Stimulated activated CD8-positive, alpha-beta memory T cell treated with anti-CD3 and anti-CD28 coated beads, Interleukin-7, amount 100 ng/mL, for 1 hour (primary cell): ENCODE measurements at places on chromosomes 1 and 21.

GRCh38 chr1:162551969-162552683 is 9.4 kb upstream of the UAP1 start:
- DNase-seq, result no peak

- no peak for DNase-seq
These were observed 4.1 kb downstream of the TMEM240 start for GRCh38 chr1:1536019-1536937.

- no peak for DNase-seq
These were observed 27.6 kb downstream of the TTC39A start for GRCh38 chr1:51302746-51303145.

- no peak for DNase-seq
These were observed 18.6 kb upstream of the CEP350 start for GRCh38 chr1:179935909-179936496.

- no peak for DNase-seq
These were observed 21.4 kb upstream of the SLC9A1 start for GRCh38 chr1:27176323-27176722.

GRCh38 chr1:202659541-202659940 is 50.7 kb downstream of the SYT2 start:
- DNase-seq, result no peak

- no peak for DNase-seq
These were observed 15.8 kb downstream of the SLC45A3 start for GRCh38 chr1:205664399-205665017.

- DNase-seq, result no peak
These were observed 4.6 kb downstream of the LRRC8C start for GRCh38 chr1:89637496-89637895.

DNA sequence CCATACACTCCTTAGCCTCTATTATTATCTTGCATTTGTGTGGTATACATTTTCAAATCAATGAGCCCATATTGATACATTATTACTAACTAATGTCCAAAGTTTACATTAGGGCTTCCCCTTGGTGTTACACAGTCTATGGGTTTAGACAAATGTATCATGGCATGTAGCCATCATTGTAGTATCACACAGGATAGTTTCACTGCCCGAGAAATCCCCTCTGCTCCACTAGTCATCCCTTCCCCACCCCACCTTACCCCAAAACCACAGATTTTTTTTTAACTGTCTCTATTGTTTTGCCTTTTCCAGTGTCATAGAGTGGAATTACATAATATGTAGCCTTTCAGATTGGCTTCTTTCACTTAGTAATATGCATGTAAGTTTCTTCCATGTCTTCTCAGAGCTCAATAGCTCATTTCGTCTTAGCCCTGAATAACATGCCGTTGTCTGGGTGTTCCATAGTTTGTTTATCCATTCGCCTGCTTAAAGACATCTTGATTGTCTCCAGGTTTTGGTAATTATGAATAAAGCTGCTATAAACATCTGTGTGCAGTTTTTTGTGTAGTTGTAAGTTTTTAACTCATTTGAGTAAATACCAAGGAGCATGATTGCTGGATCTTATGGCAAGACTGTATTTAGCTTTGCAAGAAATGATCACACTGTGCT is 86.4 kb upstream of the LYST start:
- no peak for DNase-seq

- no peak for DNase-seq
These were observed 196.5 kb downstream of the TPR start for GRCh38 chr1:186178426-186179043.
